Activated CD8-positive, alpha-beta memory T cell treated with anti-CD3 and anti-CD28 coated beads for 1 hour (primary cell): ENCODE measurements at places on chromosomes 12 and 14.

- no peak for DNase-seq
These were observed 230.4 kb downstream of the SSPN start for GRCh38 chr12:26425587-26426260.

GRCh38 chr14:87156878-87157277 lies 836.1 kb downstream of the GALC start:
- DNase-seq: no peak

DNA sequence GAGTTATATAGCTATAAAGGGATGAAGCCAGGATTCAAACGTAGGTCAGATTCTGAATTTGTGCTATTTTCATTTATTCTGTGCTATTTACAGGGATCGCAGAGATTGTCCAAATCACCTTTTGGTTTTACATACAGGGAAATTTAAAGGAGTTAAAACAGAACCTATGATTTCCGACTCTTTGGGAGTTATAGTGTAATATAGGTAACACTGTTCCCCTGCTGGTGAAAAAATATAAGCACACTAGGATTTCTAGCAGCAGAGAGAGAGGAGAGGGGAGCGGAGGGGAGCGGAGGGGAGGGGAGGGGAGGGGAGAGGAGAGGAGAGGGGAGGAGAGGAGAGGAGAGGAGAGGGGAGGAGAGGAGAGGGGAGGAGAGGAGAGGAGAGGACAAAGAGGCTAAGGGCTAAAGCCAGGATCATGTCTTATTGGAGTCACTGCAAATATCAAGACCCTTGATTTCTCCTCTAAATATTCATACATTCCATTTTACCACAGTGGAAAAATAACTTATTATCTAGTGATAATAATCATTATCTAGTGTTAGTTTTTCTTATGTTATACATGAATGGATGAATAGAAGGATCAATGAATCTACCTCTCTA lies 46.2 kb upstream of the KCNH5 start:
- no peak for DNase-seq

GRCh38 chr12:68290126-68290525 lies 36.7 kb upstream of the IL22 start:
- no peak for DNase-seq

DNA sequence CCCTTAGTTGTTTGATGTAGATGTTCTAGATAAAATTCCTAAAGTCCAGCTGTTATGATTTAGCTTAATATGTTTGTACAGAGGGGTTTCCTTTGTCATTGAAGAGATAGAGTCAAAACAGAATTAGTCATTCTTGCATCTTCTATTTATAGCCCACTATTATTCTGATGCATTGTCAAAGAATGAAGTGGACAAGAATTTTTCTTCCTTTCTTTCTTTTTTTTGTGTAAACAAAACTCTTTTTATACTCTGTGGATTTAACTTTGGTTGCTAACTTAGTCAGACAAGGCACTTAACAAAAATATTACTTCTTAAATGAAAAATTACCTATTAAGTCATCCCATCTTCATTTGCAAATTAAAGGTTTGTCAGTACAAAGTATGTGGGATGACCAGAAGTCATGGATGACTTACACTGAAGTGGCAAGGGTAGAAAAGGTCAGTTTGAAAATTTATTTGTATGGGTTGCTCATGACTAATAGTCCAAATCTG lies 215.6 kb upstream of the DDHD1 start:
- DNase-seq: no peak

DNA sequence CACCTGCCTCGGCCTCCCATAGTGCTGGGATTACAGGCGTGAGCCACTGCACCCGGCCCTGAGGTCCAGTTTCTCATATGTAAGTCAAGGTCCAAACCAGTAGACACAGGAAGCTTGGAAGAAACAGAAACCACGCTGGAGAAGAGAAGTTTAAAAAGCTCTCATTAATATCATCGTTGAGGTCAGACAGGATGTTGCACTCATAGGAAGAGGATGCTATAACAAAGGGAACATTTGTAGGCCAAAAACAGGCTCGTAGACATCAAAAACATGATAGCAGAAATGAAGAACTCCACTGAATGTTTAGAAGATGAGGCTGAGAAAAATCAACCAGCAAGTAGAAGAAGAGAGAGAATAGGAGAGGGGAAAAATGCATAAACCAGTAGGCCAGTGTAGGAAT lies 46.8 kb downstream of the ACACB start:
- DNase-seq: no peak

DNA sequence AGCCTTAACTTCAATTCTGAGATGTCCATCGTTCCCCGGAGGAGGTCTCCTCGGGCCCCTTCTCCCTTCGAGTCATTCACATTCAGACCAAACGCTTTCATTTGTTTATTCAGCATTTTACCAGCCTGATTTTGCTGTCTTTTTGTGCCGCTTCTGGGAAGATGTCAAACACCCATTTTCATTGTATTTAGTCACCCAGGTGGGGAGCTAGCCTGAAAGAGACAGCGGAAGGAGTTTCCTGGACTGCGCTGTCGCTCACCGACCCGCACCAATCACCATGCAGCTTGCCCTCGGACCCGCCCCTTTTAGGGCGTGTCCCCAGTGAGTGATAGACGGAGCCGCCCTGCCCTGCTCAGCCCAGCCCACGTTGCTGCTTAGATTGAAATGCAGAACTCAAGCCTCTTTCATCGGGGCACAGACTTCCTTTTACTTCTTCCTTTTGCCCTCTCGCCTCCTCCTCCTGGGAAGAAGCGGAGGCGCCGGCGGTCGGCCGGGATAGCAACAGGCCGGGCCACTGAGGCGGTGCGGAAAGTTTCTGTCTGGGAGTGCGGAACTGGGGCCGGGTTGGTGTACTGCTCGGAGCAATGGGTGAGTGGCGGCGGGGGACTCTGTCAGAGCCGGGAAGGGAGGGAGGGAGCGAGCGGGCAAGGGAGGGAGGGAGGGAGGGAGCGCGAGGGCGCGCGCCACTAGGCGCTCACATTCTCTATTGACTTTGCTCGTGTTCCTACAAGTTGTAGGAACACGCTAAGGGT lies at the start of gene PAX9:
Gene PAX9 (plus strand): TSS at position 355 of the 752 bp plus-strand sequence. CDS start 230 bp downstream, at position 585.
- DNase-seq: no peak

GRCh38 chr12:22993609-22994315 lies 368.8 kb downstream of the ETNK1 start:
- no peak for DNase-seq

DNA sequence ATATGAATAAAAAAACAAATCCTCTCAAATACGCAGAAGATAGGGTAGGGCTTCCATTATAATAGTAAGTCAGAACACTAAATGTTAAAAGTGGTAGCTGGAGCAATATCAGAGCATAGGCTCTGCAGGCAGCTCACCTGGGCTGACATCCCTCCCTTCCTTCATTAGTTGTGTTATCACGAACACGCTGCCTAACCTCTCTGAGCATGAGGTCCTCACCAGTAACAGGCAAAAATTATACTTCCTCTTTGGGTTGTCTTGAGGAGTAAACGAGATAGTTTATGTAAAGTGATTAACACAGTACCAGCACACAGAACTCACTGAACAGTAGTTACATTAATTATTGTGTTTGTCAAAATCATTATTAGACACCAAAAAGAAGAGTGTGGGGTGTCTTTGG lies 154.3 kb downstream of the STXBP6 start:
- no peak for DNase-seq

GRCh38 chr12:3019005-3019680 lies 58.0 kb upstream of the TSPAN9 start:
- no peak for DNase-seq

DNA sequence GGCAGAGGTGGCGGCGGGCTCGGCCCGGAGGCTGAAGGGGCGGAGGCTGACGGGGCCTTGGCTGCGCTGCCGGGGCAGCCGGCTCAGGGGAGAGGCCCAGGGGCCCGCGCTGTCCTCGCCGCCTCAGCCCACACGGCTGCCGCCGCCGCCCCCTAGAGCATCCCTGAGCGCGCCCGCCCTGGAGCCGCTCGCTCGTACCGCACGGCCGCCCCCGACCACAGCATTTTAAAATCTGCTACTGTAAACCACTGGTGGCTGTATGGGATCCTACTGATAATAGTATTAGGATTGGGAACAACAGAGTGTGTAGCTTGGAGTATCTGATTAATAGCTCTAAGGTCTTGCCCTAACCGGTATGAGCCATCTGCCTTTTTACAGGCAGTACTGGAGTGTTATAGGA lies 22.2 kb upstream of the EDDM3A start:
- DNase-seq: no peak

- DNase-seq: no peak
These were observed 33.5 kb downstream of the SMCO2 start for GRCh38 chr12:27480016-27480415.

GRCh38 chr12:90943255-90943654 lies 11.7 kb downstream of the CCER1 start:
- no peak for DNase-seq

DNA sequence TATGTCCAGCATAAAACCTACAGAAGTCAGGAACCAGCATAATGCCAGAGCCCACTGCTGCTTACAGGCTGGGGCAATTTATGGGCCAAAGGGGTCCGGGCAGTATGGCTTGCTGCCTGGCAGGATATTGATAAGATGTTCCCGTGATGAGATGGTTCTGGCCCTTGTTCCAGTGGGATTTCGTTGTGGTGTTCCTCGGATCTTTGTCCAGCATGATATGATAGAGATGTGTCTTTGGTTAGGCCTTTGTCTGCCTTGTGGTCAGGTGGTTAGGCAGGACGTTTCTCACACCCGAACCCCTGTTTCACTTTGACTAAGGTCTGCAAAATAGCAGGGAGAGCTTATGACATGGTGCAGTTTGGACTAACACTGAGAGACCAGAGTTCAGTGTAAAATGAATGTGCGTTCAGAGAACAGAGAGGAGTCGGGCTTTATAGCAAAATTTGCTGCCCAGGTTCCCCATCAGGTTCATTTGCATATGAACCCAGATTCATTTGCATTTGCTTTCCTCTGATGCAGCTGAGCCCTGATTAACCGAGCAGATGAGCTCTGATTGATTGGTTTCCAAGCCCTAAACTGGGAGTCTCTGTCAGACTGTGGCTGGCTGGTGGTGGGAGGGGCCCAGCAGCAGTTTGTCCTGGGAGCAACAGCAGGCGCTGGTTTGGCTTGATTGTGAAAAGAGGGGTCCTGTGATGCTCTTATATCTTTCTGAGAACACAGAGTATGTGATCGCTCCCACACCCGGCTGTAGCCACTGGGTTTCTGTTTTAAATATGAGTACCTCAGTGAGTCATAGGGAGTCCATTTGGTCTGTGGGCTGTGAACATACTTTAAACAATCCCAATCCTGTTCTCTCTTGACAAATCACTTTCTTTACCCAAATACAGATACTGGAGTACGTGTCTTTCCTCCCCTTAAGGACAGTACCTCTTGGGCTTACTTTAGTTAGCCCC lies 156.3 kb upstream of the PZP start:
- no peak for DNase-seq

DNA sequence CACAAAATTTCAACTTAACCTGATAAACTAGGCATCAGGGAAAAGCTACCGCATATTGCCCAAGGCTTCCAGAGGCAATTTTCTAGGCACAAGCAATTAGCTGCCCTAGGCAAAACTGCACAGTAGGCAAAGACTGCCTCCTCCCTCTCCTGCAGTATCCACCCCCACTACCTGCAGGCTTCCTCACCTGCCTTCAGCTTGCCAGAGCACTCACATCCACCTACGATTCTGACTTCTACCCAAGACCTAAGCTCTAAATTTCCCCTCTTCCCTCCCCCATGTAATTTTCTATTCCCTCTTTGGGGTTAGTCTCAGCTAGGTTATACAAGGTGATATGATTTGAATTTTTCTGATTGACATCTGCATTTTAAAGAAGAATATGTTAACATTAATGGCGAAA lies 21.9 kb upstream of the CCDC196 start:
- no peak for DNase-seq

GRCh38 chr12:107448198-107448597 lies 237.4 kb upstream of the PWP1 start:
- no peak for DNase-seq

GRCh38 chr14:80624581-80624980 lies 317.0 kb downstream of the CEP128 start:
- no peak for DNase-seq

- DNase-seq: no peak
These were observed 39.6 kb downstream of the GUCY2C start for GRCh38 chr12:14656846-14657245.

DNA sequence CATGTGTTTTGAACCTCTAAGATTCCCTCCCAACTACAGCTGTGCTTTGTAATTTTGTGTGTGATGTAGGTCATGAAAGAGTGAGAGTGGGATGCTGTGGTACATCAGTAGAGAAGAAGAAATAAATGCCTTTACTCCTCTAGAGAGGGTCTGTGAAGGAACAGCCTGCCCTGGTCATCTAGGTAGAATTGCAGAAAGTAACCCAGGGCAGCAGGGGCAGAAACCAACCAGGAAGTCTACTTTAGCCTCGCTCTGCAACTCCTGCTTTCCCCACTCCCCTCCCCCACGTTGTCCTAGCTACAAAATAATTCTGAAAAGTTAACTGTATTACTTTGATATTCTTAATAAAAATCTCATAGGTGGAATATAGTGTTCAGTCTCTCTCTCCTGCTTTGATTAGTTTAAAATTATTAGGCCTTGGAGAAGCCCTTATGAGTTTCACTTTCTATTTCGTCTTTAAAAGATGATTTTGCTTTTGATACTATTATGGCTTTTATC lies 7.5 kb downstream of the TBK1 start:
- DNase-seq: no peak

DNA sequence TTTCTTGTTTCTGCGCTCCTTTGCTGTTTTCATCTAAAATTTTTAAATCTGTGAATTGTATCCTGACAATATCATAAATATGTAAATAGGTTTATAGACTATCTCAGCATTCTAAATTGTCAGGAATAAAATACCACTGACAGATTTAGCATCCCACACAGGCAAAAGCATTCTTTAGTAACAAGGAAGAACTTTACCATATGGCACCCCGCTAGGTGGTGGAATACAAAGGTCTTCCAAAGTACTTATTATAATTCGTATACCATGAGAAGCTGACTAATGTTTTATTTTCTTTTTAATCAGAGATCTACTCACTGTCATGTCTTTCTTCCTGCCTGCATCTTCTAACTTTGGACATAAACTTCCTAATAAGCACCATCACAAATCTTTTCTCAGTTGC lies 328.8 kb upstream of the NOVA1 start:
- no peak for DNase-seq

DNA sequence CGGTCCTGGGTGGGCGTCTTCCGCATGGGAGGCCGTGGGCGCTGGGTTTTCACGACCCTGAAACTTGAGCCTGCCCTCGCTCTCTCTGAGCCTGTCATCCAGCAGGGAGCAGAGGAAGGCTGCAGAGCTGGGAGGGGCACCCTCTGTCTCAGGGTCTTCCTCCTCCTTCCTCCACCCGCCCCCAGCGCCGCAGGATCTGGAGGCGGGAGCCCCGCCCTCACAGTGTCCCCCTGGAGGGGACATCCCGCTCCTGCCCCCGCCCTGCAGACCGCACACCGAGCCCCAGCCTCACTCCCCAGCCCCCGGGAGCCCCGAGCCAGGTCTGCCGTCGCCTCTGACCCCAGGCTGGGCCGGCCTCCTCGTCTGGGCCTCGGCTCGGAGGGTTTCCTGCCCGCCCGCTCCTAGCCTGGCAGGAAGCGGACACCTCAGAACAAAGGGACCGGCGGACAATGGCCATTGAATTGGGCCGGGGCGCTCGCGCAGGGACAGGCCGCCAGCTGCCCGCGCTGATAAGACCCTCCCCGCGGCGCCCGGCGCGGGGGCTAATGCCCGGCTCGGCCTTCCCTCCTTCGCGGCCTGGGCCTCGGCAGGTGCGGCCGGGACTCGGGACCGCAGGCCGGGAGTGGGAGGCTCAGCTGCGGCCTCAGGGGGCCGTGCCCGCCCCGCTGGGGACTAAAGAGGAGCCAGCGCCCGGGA lies 15.3 kb upstream of the NUDT14 start:
- no peak for DNase-seq
